ENCODE measurements at places on chromosomes 16 and 17.

DNA sequence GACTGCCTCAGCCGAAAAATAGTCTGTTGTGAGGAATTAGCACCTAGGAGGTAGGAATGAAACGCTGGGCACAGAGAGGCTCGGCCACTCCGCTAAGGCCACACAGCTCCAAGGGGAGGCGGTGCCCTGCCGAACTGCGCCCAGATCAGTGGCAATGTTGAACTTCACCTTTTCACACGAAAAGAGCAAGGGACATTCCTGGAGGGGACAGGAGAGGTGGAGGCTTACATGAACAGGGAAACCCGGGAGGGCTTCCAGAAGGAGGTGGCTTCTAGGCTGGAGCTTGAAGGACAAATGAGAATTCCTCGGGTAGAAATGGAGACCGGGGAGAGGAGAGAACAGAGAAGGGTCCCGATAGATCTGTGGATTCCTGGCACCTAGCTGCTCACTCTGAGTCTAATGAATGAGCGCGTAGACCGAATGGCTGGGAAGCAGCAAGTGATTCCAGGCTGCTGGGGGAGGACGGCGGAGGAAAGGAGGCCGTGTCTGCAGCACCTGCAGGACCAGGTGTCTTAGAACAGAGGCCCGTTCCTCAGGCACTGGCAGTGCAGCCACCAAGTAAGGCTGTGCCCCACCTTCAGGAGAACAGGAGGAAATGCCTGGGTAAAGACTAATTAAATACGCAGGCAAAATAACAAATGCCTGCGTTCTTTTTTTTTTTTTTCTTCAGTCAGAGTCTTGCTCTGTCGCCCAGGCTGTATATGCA is 722 bp upstream of the SLC38A10 start:
- peak; percentile 47 for DNase-seq

GRCh38 chr17:4215882-4216570 is 47.8 kb downstream of the ANKFY1 start:
- no peak for DNase-seq

- no peak for DNase-seq
Measured at GRCh38 chr17:79223471-79223870, 148.8 kb downstream of the ENGASE start.

DNA sequence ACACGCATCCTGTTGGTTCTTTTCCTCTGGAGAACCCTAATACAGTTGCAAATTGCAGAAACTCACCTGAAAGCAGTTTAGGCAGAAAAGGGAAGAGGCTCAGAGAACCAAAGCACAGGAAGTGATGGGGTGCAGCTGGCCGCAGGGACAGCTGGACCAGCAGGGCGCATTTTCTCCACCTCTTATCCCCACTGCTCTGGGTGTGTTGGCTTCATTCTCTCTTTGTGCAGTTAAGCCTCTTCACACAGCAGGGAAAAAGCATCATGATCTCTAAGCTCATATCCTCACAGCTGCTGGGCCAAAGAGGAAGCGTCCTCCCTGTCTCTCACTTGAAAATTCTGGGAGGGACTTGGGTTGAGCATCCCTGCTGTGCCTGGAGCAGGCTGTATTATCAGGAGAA is 20.0 kb upstream of the LRRC75A start:
- DNase-seq: no peak

DNA sequence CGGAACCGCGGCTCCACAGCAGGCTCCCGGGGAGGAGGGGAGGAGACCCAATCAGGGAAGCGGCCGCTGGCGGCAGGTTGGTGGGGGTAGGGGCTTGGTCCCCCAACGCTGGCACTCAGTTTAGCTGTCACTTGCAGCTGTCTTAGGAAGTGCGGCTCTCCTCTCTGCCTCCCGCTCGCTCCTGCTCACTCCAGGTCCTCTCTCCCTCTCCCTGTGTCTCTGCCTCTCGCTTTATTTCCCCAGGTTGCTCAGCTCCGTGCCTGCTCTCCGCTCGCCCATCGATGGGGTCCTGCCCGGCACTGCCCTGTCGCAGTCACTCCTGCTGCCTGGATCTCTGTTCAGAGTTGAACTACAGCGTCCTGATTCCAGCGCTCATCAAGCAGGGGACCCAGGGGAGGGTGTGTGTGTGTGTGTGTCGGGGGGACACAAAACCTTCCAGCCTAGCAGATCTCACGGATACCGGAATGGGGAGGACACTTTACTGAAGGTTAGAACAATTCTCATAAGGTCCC is 145.6 kb downstream of the ENGASE start:
- DNase-seq: no peak

- DNase-seq: no peak
Measured at GRCh38 chr17:57687642-57688041, 57.5 kb downstream of the CCDC182 start.

DNA sequence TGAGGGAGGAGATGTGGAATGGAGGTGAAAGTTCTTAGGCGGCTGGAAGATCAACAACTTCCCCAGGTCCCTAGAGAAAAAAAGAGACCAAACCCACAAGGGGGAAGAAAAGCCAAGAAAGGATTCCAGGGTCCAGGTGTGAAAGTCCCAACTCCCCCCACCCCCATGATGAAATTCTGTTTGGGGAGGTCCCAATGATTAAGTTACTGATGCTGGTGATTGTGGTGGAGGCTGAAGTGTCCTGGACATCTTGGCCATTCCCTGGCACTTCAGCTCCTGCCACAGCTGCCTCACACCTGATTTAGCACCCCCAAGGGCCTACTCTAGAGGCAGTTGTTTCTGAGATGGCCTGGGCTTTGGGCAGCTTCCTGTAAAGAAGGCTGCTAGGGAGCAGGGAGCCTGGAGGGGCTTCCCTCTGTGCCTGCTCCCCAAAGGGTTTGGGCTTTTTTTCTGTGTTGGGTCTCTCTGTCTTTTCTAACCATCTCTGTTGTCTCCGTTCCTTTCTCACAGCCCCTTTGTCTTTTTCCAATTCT is 13.1 kb downstream of the HOXB4 start:
- no peak for DNase-seq

- DNase-seq: no peak
Measured at GRCh38 chr16:19766554-19766884, 48.4 kb downstream of the IQCK start.

- no peak for DNase-seq
Measured at GRCh38 chr17:73754886-73755400, 110.7 kb upstream of the SDK2 start.

GRCh38 chr17:7650509-7651096 is at the start of gene ATP1B2:
Gene ATP1B2, plus strand, starts transcription at chr17:7650926. Its CDS starts 593 bp downstream, at chr17:7651519.
- peak; percentile 57 for DNase-seq

DNA sequence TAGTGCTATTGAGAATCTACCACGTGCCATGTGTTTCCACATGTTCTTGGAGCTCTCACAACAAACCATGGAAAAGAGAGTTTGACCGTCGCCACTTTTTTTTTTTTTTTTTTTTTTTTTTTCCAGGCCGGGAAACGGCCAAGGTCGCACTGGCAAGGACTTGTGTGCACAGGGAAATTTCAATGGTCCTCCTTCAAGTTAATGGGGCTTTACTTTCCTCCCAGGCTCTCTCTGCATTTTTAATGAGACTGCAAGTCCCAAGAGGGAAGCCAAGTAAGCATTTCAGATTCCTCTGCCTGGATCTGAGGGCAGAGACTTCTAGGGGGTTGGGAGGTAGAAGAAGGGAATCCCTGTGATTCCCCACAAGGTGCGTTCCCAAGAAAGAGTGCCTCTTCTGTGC is 94.7 kb upstream of the MPHOSPH6 start:
- DNase-seq: no peak

DNA sequence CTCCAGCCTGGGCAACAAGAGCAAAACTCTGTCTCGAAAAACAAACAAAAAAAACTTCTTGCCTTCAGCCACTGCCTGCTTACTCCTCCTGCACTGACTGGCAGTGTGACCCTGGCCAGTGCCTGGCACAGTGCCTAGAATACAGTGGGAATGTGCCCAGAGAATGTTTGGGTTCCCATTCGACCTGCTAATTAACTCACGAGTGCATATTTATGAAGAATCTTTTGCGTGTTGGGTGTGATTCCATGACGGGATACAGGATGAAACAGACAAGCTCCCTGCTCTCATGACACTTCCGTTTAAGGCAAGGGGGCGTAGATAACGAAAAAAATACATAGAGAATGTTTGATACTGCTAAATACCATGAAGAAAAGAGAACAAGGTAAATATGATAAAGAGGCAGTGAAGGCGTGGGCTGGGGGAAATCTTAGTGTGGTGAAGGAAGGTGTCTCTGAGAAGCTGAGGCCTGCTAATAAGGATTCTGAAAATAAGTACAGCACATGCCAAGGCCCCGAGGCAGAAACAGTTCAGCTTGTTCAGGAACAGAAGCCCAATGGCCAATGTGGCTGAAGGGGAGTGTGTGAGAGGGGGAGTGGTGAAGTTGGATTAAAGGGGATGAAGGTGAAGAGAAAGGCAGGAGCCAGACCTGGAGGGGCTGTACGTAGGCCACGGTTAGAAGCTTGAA is 4.3 kb downstream of the ABI3 start:
- DNase-seq: no peak

DNA sequence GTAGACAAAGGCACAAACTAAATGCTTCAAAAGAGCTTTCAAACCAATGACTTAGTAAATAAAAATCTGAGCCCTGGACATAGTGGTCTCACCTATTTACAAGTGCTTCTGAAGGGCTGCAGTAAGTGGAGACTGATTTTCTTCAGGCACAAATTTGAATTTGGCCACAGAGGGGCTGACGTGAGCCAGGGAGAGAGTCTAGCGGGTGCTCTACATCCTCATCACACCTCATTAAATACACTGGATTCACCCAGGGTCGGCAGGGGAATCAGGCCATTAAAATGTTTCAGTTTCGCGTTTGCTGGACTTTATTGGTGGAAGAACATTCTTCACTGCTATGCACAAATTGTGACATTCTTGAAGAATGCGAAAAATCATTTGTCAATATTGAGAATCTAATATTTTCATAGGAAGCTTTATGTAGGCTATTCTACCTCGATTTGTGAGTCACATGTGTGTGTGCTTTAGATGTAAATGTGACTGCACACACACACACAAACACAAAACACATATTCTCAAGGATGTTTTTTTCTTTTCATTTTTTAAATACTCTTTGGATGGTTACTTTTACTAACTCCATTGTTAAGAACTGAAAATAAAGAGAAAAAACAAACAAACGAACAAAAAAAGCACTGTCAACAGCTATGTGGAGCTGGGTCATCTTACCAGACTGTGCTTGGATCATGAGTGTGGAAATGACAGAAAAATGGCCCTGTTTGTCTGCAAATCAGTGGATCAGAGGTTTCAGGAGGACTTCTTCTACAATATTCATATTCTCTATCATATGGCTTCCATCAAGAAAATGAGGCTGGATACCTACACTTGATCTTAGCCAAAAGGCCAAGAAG is 58.9 kb downstream of the CDH11 start:
- DNase-seq: no peak

DNA sequence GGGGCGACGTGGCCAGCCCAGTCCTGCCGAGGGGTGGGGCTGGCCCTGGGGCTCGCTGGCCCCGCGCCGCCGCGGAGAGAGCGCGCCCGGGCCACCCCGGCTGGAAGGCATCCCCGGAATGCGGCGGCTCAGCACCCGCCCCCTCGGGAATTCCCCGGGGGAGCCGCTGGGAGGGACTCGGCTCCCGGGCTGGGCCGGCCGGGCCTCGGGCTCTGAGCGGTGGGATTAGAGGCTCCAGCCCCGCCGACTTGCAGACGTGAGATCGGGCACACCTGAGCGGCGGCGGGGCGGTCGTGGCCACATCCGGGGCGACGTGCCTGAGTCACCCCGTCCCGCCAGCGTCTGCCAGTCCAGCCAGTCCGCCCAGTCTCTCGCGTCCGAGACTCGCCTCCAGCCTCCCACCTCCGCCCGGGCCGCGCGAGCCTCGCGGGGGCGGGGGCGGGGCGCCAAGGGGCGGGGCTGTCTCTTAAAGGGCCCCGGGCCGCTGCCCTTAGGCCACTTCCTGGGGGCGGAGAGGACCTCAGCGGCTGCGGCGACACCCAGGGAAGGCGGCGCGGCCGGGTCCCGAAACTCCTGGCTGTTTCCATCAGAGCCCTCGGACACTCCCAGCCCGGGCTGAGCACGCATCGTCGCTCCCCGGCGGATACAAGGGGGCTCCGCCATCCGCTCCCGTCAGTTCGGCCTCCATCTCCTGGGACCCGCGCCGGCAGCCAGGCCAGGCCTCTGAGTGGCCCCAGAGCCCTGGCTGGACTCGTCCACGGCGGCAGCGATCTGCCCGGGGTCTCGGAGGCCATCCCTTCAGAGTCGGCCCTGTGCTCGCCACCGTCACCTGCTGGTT is at the start of gene KCTD11:
Gene KCTD11 (plus strand): TSS at position 498 of the 838 bp plus-strand sequence.
- peak; percentile 65 for DNase-seq

DNA sequence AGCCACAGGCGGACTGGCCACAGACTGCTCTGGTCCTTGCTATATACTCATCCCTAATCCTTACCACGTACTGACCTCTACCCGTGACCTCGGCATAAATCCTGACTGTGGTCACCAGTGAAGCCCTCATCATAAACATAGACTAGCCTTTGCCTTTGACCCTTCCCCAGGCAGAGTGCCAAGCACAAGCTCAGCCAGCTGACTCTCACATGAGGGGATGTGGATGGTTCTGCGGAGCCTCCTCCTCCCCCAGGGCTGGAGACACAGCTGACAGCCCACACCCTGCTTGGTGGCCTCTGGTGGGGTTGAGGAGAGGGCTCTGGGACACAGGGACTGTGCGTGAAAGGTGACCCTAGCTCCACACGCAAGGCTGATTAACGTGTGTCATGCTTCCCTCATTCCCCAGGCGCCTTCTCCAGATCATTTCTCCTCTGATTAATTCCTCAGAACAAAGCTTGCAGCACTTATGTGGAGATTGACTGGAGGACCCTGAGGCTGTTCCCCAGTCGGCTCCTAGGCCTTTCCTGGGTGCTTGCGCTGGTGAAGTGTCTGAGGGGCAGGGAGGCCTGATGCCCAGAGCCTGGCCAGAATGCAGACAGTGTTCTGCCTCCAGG is 241.5 kb upstream of the NLRP1 start:
- no peak for DNase-seq

GRCh38 chr17:38875477-38876075 is 5.7 kb downstream of the LASP1 start:
- no peak for DNase-seq

GRCh38 chr16:74449470-74449869 is 28.2 kb upstream of the CLEC18B start:
- DNase-seq: no peak

DNA sequence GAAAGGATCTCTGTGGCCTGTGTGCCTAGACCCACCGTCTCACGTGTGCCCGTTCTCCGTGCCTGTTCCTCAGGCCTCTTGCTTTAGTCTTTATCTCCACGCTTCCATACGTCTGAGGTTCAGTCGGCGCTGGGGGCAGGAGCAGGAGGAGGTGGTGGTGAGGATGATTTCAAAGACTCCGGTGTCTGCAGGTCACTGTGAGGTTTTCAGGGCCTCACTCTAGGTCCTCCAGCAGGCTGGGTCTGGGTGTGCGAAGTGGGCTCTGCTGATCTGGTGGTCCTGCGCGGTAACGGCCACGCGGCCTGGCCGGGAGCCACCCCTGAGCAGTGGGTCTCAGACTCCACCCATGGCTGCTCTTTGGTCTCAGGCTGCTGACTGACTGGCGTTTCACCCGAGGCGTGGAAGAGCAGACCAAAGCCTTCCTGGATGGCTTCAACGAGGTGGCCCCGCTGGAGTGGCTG is 14.4 kb upstream of the CLEC18A start:
- DNase-seq: no peak

- DNase-seq: peak; percentile 73
Measured at GRCh38 chr17:7436556-7437368, 1.5 kb downstream of the TMEM102 start.
